ENCODE measurements at places on chromosomes 7 and 10.
A peak's percentile ranks its signal among the peaks of the same experiment; 100 is the strongest.

- no peak for DNase-seq
Observed at GRCh38 chr10:6124666-6125065, 35.8 kb downstream of the RBM17 start.

DNA sequence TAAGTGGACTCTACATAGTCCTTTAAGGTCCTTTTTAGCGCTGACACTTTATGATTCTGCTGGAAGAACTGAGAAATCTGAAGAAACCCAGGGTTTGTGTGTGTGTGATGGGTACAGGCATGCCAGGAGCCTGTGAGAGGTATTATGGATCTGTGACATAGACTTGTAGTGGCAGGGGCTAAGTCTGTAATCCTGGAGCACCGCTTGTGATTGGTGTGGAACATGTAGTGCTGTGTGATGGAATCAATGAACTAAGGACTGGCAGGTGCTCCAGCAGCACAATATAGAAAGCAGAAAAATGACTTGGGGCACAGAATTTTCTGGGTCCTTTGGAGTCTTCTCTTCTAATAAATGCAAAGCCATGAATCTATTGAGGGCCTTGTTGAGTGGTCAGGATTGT lies 163.9 kb downstream of the ST7 start:
- DNase-seq, result no peak

- DNase-seq, result no peak
Observed at GRCh38 chr10:59537501-59537900, 172.1 kb downstream of the SLC16A9 start.

DNA sequence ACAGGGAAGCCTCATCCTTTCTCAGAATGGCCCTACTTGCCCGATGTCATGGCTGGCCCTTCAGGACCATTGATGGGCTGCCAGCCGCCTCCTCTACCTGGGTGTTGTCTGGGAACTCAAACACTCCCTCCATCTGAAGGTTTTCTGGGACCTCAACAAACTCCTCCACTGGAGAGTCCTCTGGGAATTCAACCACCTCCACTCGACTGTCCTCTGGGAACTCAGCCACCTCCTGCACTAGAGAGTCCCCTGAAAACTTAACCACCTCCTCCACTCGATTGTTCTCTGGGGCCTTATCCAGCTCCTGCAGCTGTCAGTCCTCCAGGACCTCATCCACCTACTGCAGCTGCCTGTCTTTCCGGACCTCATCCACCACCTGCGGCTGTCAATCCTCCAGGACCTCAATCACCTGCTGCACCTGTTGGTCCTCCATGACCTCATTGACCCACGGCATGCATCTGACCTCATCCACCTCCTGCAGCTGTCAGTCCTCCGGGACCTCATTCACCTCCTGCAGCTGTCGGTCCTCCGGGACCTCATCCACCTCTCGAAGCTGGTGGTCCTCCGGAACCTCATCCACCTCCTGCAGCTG lies 37.1 kb downstream of the MAT1A start:
- no peak for DNase-seq

- no peak for DNase-seq
Observed at GRCh38 chr7:91156316-91157185, 107.7 kb upstream of the FZD1 start.

- DNase-seq, result peak; percentile 13
Observed at GRCh38 chr10:24360282-24361127, 151.6 kb downstream of the KIAA1217 start.

DNA sequence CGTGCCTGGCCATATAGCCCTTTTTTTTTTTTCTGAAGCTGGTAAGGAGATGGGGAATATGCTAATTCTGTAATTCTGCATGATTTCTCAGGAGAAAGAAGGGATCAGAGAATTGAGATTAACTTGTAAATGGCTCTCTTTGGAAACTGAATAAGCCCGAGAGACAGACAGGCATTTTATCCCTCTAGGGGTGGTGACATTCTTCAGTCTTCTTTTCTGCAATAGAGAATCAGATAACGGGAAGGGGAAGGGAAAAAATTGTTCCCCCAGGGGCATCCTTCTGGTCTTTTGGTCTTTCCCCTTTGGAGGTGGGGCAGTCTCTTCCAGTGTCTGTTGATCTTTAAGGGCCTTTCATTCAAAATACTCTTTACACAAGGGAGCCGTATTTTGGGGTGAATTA lies 34.2 kb downstream of the HK1 start:
- DNase-seq, result no peak

GRCh38 chr10:43278216-43278615 lies 11.4 kb upstream of the RASGEF1A start:
- no peak for DNase-seq

DNA sequence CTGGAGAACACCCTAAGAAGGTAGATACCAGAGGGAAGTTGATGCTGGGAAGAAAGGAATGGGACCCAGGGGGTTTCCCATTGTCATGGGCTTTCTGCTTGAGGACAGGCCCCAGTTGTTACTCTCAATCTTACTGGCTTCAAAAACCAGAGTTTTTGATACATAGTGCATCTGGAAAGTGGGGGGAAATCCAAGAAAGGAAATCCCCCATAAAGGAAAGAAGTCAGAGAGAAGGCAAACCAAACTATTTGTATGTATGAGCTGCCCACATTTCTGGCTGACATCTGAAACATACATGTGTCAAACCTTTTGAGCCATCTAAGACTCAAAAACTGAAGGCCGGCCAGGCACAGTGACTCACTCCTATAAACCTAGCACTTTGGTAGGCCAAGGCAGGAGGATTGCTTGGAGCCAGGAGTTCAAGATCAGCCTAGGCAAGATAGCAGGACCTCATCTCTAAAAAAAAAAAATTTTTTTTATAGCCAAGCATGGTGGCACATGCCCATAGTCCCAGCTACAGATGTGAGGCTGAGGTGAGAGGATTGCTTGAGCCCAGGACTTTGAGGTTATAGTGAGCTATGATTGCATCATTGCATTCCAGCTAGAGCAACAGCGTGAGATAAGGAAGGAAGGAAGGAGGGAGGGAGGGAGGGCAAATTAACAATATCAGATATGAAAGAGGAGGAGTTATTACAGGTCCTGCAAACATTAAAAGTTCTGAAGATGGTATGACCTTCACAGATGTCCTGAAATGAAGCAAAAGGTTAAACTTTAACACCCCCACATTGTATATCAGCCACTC lies 6.7 kb upstream of the COA1 start:
- DNase-seq, result peak; percentile 25

DNA sequence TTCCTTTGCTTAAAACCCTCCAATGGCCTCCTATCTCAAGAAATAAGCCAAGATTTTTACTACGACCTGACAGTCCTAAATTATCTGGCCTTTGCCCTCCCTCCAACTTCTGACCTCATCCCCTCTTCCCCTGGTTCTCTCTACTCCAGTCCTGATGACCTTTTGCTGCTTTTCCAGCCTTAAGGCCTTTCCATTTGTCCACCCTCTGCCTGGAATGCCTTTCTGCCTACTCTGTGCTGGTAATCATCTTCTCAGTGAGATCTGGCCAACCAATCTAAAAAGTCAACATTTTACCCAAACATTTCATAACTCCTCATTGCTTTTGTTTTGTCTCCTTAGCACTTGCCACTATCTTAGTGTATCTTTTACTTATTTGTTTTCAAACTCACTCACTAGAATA lies 75.7 kb downstream of the VPS41 start:
- no peak for DNase-seq

GRCh38 chr7:68217426-68217825 lies 1220.8 kb downstream of the TYW1 start:
- DNase-seq, result no peak

GRCh38 chr7:140364819-140365218 lies 33.5 kb downstream of the SLC37A3 start:
- DNase-seq, result no peak

DNA sequence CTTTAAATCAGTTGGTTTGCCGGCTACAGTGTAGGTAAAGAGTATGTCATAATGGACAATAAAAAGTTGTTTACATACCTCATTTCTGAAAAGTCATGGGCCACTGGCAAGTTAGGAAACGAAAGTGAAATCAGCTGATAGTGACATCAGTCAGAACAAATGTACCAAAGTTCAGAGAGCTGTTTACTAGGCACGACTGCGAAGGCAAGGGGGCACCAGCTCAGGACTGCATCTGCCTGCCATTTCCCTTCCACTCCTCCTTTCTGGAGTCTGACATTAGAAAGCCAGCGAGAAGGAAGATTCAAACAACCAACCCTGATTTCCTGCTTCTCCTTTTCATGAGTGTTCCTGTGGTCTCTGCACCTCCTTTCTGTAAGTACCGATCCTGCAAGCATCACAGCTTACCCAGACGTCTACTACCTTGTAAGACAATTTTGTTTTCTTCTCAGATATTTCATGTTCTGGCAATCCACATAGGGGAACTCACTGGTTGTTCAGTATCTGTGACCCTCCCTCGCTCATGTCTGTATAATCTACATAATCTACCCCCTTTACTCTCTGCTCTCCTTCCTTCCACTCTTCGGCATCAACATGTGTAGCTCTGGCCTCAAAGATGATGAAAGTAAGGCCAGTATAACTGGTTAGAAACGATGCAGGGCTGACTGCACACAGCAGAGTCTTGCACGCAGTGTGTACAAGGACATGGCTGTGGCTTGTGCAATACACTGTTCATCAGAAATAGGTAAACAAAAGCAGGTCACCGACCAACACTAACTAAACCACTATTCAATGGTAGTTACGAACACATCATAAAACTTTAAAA lies at the start of gene TMEM140:
TMEM140 (plus strand) TSS at position 174 of the 823 bp plus-strand sequence. CDS start 16,370 bp downstream, outside the sequence.
- DNase-seq, result no peak

DNA sequence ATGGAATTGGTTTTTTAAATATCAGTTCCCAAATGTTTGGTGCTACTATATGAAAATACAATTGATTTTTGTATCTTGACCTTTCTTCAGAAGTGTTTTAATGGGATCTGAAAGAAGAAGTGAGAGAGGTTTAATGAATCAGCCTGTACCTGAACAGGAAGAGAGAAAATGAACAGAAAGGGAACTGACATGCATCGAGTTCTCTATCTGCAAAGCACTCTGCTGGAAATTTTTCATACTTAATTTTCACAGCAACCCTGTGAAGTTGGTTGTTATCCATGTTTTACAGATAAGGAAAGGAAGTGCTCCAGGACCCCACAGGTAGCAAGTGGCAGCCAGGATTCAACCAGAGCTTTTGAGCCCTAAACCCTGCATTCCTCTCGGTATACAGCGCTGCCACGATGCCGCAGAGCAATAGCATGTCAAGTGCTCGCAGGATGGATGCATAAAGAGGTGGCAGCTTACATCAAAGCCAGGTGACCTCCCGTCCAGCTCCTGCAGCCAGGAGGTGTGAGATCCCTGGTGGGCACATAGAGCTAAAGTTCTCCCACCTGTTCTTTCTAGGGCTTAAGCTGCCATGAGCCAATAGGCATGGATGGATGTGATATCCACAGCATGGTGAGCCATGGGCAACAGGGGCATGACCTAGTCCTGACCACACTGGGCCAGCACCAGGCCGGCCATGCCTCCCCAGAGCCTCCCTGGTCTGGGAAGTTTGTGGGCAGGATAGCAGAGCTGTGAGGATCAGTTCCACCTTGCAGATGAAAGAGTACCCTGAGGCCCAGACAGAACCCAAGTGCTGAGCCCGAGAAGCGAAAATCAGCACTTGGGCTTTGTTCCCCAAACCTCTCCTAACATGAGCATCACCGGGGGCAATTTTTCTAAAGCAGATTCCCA lies 57.2 kb downstream of the CALML3 start:
- DNase-seq, result no peak

DNA sequence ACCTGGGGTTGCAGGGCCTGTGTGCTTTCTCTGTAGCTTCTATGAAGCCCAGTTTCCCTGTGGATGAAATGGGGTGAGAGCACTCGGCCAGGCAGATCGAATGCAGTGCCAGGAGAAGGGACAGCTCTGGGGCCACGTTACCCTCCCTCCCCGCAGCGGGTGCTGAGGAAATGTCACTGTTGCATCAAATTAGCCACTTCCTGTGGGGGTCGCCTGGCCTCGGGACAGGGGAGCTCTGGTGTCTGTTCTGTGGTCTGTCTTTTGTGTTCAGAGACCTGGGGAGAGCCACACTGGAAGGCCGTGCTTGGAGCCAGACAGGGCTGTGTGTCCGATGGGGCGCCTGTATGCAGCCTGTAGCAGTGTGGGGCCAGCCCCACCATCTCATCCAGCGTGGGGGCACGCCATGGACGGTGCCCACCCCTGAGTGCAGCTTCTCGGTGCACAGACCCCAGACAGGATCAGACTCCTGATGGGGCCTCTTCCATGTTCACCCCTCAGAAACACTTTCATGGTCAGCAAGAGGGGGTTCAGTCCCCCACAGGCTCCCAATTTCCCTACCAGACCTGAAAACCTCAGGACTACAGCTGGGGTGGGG lies 13.6 kb downstream of the TTYH3 start:
- peak; percentile 23 for DNase-seq

DNA sequence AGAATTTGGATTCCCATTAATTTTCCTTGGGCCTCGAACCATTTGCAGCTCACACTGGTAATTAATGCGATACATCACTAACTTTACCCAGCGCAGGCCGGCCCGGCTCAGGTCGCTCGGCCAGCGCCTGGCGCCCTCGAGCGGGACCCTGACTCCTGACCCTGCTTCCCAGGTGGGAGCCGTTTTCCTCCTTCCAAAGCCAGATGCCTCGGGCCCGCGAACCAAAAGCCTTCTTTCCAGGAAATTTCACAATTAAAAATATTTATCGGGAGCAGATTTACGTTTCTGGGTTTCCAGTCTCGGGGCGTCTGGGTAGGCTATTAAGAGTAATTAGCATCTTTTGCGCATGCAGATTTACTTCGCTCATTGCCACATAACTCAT lies 12.2 kb downstream of the LBX1 start:
- no peak for DNase-seq

- no peak for DNase-seq
Observed at GRCh38 chr10:92627845-92628480, 35.0 kb downstream of the KIF11 start.

GRCh38 chr10:84879991-84880390 lies 551.6 kb downstream of the CCSER2 start:
- no peak for DNase-seq

DNA sequence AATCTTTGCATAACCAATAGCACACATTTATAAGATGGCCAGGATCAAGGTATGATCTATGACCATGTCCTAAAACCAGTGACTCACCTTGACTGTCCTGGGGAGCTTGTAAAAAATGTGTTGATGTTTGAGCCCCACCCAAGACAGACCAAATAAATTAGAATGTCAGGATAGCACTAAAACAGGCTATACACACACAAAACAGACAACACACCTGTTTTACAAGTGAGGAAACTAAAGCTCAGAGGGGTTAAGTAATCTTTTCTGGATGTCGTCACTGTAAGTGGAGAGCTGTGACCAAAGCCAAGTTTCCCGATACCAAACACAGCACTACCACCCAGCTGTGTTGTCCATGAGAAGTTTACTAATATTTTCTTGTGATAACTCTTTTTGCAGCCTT lies 84.5 kb downstream of the AVL9 start:
- DNase-seq, result no peak

DNA sequence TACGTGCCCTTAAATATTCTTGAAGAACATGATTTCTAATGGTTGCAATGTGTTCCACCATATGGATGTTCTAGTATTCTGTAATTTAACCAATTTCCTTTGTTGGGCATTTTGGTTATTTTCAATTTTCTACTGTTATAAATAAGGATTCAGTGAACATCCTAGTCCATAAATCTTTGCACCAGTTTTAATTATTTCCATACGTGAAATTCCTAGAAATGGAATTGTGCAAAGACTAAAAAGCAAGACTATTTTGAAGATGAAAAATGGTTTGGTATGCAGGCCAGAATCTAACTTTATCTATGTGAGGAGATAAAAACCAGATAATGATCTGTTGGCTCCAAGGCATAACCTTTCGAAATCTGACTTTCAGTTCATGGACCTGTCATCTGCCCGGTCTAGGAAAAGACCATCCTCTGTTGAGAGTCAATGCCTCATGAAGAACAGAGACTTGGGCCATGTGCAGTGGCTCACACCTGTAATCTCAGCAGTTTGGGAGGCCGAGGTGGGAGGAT lies 633.2 kb upstream of the NRP1 start:
- DNase-seq, result no peak

Measured in stimulated activated CD8-positive, alpha-beta memory T cell treated with anti-CD3 and anti-CD28 coated beads, Interleukin-2, amount 100 ng/mL, for 48 hours (primary cell).